ENCODE measurements at places on chromosomes 1 and 21.
A peak's percentile ranks its signal among the peaks of the same experiment; 100 is the strongest.

DNA sequence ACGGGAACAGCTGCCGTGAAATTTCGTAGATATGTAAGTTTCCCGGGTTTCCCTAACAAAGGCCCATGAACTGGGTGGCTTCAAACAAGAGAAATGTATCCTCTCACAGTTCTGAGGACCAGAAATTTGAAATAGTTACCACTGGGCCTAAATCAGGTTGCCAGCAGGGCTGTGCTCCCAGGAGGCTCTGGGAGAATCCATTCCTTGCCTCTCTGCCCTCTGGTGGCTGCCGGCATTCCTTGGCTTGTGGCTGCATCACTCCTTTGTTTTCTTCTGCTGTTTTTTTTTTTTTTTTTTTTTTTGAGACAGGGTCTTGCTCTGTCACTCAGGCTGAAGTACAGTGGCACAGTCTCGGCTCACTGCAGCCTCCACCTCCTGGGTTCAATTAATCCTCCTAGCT lies 23.7 kb downstream of the UMODL1 start:
- DNase-seq: no peak

GRCh38 chr1:31152181-31152795 lies 86.8 kb upstream of the PUM1 start:
- DNase-seq: no peak

DNA sequence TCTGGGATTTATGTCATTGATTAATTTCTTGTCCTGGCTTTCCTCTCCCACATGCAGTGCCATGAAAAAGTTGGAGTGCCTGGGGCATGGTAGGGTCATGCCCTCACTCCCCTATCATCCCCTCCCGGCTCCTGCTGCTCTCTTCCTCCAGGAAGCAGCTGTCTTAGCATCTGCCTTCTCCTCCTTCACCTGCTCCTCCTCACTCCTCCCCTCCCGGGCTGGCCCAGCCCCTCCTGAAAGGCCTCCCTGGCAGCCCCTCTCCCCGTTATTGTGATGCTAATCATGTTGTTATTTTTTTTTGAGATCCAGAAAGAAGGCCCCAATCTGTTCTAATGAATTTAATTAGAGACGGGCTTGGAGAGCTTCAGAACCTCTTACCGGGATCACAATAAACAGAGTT lies 36.3 kb upstream of the NFASC start:
- DNase-seq: no peak

- no peak for DNase-seq
Measured at GRCh38 chr1:43830802-43831201, 102.8 kb upstream of the ARTN start.

GRCh38 chr1:40665335-40666171 lies at the start of gene RIMS3:
Gene RIMS3 (minus strand): TSS chr1:40665682. CDS start chr1:40641925, 23,757 bp downstream.
- DNase-seq: peak; percentile 77

Measured in activated T-cell treated with anti-CD3 and anti-CD28 coated beads for 1 hour (primary cell).